ENCODE measurements at places on chromosomes 13 and 19. TPM values are rescaled to one million over a fixed set of nuclear protein-coding genes. Genes with fewer than 3 reads are reported as not detected.

DNA sequence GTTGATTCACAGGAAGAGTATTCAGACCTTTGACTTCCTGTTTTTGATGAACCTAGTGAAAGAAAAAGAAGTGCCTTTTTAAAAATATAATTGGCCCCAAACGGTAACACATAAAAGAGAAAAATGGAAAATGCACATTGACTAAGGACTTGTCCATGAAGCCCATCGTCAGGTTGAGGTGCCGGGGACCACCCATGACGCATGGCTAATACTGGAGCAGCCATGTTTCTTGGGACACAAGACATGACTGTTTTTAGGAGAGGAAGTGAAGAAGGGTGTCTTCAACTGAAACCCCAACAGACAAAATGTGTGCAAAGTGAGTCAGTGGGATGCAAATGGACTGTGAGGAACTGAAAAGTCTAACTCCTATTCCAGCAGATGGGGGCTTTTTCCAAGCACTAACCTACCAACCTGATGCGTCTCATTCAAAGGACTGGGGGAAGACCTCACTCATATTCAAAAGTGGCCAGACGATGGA, 459.4 kb downstream of the FOXO1 start:
- no peak overlapping the region for H3K4me3 ChIP-seq
- H3K4me1 ChIP-seq = peaks cover 21% of the 10 kb centered on the region
- H3K27ac ChIP-seq = peak overlapping the region; percentile 49

Gene KLK7
- not detected for total RNA-seq

Gene RAB3A
- total RNA-seq = 5.2 TPM

Gene HAUS5
- 26.4 TPM for total RNA-seq

GRCh38 chr13:107374038-107374437, 806.1 kb upstream of the ARGLU1 start:
- no peak overlapping the region for H3K4me3 ChIP-seq
- H3K36me3 ChIP-seq = no peaks in the 10 kb centered on the region
- no peak overlapping the region for H3K27ac ChIP-seq
- H3K4me1 ChIP-seq = no peaks in the 10 kb centered on the region
- H3K27me3 ChIP-seq = no peaks in the 10 kb centered on the region
- no peak for DNase-seq

GRCh38 chr19:40785526-40785925, 7.5 kb downstream of the RAB4B start:
- H3K36me3 ChIP-seq = peaks cover 34% of the 10 kb centered on the region
- H3K27ac ChIP-seq = no peak overlapping the region
- H3K4me3 ChIP-seq = no peak overlapping the region
- no peaks in the 10 kb centered on the region for H3K27me3 ChIP-seq
- no peak for DNase-seq

Gene RUVBL2
- 26.5 TPM for total RNA-seq

Gene PSG3
- total RNA-seq = not detected

Gene PSG7
- total RNA-seq = not detected

Gene CYP2S1
- 0.78 TPM for total RNA-seq

DNA sequence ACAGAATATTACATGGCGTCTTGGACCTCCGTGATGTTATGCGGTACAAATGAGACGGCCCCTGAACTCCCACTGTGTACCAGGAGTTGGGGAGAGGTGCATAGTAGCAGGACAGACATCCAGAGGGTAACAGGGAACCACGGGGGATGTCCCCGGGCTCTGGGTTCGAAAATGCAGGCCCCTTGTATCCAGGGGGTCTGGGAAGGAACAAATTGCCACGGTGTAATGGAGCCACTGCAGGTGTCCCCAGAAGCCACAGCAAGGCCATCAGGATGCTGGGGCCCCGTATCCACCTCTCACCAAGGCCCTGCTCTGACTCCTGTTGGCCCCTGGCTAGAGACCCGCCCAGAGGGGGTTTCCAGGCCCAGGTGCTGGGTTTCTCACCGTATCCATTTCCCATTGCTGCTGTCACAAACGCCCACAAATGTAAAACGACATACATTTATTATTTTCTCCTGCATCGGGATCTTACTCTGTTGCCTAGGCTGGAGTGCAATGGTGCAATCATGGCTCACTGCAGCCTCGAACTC, 77.8 kb downstream of the INSR start:
- H3K27ac ChIP-seq = no peak overlapping the region
- no peaks in the 10 kb centered on the region for H3K27me3 ChIP-seq
- DNase-seq = no peak
- no peaks in the 10 kb centered on the region for H3K4me1 ChIP-seq

Gene ZNF541
- total RNA-seq = 1.5 TPM

DNA sequence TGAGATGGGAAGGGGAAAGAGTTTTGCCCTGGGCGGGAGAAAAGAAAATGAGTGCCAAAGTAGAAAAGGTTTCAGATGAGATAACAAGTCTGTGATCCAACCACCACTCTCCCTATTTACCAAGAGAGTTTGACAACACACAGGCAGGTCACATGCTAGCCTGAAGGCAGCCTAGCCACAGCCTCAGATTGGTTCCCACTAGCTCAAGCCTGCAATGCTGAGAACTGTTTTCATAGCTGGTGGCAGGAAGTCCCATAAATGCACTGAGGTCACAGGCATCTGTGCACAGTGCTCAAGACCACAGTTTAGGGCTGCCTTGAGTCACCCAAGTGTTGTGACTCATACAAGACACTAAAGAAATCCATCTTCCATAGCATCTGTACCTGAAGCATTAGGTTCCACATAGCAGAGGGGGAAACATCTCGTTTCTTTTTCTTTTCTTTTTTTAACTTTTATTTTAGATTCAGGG, 18.5 kb upstream of the POP4 start:
- H3K27ac ChIP-seq = peak overlapping the region; percentile 60
- H3K4me1 ChIP-seq = peaks cover 4% of the 10 kb centered on the region
- no peaks in the 10 kb centered on the region for H3K36me3 ChIP-seq

DNA sequence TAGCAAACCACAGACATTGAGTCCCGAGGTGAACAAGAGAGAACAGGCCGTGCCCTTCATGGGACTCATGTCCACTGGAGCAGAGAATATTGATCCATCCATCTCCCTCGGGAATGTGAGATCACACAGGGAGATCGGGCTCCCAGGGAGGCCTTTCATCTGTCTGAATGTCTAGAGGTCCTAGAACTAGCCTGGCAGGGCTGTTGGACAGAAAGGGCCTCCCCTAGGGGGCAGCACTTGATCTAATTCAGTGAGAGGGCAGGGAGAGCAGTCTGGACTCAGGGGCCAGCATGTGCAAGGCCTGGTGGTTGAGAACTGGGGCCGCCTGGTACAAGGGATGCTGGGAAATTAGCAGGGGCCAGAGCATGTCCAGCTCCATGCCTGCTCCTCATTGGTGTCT, 4.3 kb downstream of the RUVBL2 start:
- no peaks in the 10 kb centered on the region for H3K27me3 ChIP-seq
- no peak overlapping the region for H3K4me3 ChIP-seq
- H3K4me1 ChIP-seq = peaks cover 15% of the 10 kb centered on the region
- no peak overlapping the region for H3K27ac ChIP-seq
- peaks cover 1% of the 10 kb centered on the region for H3K36me3 ChIP-seq

- no peak overlapping the region for H3K27ac ChIP-seq
- H3K27me3 ChIP-seq = no peaks in the 10 kb centered on the region
- no peaks in the 10 kb centered on the region for H3K36me3 ChIP-seq
- no peak for DNase-seq
- H3K4me3 ChIP-seq = no peak overlapping the region
- H3K4me1 ChIP-seq = no peaks in the 10 kb centered on the region
Observed at GRCh38 chr13:38620876-38621275, 66.0 kb upstream of the FREM2 start.

GRCh38 chr13:25018729-25019115, 77.2 kb upstream of the PABPC3 start:
- no peaks in the 10 kb centered on the region for H3K4me1 ChIP-seq
- no peak for DNase-seq
- no peaks in the 10 kb centered on the region for H3K27me3 ChIP-seq
- no peaks in the 10 kb centered on the region for H3K36me3 ChIP-seq
- H3K4me3 ChIP-seq = no peak overlapping the region

All from natural killer cell (primary cell).